ENCODE measurements at places on chromosomes 1 and 21.

DNA sequence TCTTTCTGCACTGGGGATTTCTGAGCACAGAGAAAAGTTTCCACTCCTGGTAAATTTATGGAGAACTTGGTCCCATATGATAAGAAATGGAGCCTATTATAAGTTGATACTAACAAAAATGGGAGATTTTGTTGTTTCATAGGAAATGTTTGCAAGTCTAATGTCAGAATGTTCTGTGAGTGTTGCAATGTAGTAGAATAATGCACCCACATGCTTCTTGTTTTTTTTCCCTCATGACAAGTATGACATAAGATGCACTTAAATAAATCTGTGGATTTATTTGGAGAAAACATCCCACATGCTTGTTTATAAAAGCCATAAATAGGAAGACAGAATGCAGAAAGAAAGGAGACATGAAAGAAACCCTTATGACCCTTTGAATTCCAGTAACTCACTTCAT lies 50.8 kb upstream of the KCNJ6 start:
- DNase-seq: no peak

DNA sequence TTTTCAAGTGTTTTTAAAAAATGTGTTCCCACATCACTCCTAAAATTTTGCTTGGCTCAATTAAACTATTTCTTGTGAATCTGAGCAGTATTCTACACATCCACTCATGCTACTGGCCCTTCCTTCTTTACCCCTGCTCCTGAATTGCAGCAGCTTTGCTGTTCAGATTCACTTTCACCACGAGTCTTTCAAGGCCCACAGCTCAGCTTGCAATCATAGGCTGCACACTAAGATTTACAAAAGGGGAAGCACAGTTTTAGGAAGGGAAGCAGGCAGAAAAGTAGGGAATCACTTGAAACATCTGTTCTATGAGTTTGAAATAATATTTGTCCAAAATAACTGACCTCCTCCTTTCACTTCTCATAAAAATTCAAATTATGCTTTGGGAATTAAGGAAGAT lies 70.9 kb upstream of the EDEM3 start:
- DNase-seq: no peak

- DNase-seq: no peak
These were observed 43.8 kb downstream of the CAPN2 start for GRCh38 chr1:223755992-223756775.

- DNase-seq: peak; percentile 82
These were observed 655 bp downstream of the USF1 start for GRCh38 chr1:161044908-161045735.

GRCh38 chr1:50491142-50491541 lies 67.9 kb upstream of the DMRTA2 start:
- DNase-seq: no peak

DNA sequence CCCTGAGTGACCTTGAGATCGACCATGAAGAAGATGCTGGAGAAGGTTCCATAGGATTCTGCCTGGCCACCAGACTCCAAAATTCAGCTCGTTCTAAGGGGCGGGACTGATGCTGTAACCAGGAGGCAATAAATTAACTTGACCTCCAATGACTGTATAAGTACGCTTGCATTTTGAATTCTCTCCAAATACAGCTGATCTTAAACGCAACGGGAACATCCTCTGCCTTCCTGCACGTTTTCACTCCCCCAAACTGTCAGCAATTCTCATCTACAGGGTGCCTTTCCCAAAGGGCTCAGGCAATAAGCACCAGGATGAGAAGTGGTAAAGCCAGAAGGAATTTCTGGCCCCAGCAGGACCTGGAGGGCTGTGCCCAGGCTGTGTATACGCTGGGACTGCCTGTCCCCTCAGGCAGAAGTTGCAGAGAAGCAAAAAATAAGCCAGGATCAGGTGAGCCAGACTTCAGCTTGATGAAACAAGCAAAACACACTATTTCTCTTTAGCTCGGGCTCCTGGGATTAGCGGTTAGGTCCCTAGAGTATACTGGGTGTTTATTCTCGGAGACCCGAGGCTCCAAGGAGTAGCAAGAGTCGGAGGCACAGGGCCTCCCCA lies 124.8 kb downstream of the LRIG2 start:
- no peak for DNase-seq

DNA sequence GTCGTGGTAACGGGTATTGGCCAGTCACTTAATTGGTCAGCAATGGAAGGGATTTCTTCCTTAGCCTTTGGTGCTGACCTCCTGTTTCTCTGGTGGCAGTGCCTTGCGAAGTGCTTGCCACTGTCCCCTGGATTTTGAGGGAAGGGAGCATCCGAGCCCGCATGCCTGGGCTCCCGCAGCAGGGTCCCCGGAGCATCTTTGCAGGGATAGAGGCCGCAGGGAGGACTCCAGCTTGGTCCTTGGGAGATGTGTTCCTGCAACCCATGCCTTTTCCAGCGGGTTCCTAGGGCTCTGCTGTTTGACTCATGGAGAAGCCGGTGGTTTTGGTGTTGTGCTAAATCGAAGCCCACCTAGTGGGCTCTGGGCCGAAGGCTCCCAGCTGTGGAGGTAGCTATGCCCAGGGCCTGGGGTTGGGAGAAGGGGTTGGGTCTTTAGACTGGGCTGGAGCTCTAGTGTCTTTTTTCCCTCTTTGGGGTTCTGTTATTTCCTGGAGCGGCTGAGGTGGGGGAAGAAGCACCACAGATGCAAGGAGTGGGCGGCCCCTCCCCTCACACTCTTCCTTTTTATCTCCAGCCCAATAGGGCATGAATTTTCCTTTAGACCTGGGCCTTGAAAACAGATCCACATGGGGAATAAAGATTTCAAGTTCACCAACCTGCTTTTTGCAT lies 39.0 kb downstream of the PIK3CD start:
- DNase-seq: no peak

GRCh38 chr1:202305168-202305567 lies 36.6 kb downstream of the UBE2T start:
- DNase-seq: no peak

DNA sequence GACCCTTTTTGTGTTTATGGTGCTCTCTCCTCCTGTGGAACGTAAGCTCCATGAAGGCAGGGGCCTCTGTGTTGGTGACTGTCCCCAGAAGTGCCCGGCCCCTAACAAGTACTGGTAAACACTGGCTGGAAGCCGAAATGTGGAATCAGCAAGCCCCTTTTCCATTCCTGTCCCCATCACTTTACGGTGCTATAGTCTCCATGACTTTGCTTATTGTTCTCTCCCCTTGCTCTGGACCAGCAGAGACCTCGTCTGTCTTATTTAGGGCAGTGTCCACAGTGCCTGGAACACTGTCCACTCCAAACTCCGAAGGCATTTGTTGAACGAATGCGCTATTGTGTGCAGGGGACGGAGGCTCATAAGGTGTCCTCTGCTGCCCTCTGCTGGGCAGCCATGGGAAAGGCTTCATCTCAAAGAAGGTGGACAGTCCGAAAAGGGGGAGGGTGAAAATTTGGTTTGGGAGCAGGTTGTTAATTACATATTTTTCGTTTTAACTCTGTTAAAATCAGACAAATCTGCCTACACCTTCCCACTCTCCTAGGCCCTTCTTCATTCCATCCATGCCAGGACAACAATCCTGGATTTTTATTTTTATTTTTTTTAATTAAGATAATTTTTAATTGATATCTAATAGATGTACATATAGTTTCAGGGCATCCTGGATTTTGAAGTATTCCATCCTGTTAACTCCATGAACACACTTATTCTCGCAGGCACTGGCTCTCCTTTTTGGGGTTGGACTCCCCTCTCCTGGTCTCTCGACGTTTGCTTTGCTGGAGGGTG lies 115.6 kb downstream of the PGBD5 start:
- DNase-seq: peak; percentile 81

- no peak for DNase-seq
These were observed 20.7 kb downstream of the IL10RB start for GRCh38 chr21:33286600-33287456.

- DNase-seq: no peak
These were observed 42.3 kb downstream of the HLX start for GRCh38 chr1:220921498-220921897.

GRCh38 chr1:40861224-40862003 lies 749 bp downstream of the CITED4 start:
- DNase-seq: peak; percentile 59
